CD4-positive, CD25-positive, alpha-beta regulatory T cell (primary cell): ENCODE measurements at places on chromosomes 5 and 9. TPM values are rescaled to one million over a fixed set of nuclear protein-coding genes. Genes with fewer than 3 reads are reported as not detected.

DNA sequence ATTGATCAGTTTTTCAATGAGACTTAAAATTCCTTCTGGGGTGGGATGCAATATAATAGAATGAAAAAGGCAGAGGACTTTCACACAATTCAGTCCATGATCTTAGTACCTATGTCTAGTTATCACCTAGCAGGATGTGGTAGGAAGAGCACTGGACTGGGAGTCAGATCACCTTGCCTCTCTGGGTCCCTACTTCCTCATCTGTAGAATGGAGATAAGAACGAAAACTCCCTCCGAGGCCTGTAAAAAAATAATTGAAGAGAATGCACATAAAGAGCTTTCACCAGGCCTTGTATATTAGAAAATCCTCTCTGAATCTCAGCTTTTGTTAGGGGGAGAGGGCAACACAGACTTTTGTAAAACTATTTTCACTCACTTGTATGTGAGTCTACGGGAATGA, 681 bp upstream of the TMEFF1 start:
- no peaks in the 10 kb centered on the region for H3K36me3 ChIP-seq
- no peak for DNase-seq
- H3K27me3 ChIP-seq, result peaks cover 27% of the 10 kb centered on the region
- no peak overlapping the region for H3K4me3 ChIP-seq

DNA sequence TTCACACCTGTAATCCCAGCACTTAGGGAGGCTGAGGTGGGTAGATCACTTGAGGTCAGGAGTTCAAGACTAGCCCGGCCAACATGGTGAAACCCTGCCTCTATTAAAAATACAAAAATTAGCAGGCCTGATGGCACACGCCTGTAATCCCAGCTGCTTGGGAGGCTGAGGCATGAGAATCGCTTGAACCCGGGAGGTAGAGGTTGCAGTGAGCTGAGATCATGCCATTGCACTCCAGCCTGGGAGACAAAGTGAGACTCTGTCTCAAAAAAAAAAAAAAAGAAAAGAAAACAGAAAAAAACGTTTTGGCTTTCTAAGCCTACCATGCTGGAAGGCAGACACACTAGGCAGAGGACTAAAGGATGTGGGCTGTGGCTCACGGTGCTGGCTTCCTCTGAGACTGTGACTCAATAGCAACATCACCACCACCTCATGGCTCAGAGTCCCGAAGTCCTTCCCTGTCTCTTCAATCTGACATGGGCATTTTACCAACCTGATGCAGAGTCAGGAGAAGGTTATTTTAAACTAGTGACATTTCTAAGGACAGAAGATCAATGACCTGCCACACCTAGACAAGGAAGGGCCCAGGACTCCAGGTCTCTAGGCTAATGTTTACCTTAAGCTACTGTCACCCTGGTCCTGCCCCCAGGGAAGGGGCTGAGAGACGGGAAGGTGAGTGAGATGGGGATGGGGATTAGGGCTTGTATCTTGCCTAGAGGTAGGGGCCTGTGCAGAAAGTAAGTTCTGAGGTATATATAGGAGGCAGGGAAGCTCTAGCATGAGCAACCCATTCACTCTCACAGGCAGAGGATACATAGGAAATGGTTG, 3.7 kb downstream of the ECSCR start:
- peak; percentile 67 for DNase-seq
- peaks cover 39% of the 10 kb centered on the region for H3K4me1 ChIP-seq
- peak overlapping the region; percentile 87 for H3K27ac ChIP-seq
- no peaks in the 10 kb centered on the region for H3K27me3 ChIP-seq

The RASGEF1C gene
- total RNA-seq, result not detected

DNA sequence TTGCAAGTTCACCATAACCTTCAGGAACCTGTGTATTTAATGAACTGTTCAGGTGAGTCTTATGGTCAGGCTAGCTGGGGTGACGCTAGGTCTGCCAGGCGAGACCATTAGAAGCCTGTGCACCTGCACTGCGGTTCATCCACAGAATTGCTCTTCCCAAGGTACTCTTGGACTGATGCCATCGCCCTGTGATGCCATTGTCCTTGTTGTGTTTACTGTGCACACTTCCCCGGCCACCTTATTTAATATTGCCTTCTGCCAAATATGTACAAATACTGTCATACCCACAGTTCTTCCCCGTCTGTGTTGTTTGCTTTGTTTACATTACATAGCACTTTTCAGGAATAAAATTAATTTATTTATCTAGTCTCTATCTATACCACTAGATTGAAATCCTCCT, 66.3 kb downstream of the RCL1 start:
- H3K4me1 ChIP-seq, result no peaks in the 10 kb centered on the region
- no peak overlapping the region for H3K4me3 ChIP-seq
- DNase-seq, result no peak
- peaks cover 26% of the 10 kb centered on the region for H3K36me3 ChIP-seq
- H3K27me3 ChIP-seq, result no peaks in the 10 kb centered on the region
- H3K27ac ChIP-seq, result no peak overlapping the region

GRCh38 chr9:87063871-87064270, 116.6 kb upstream of the GAS1 start:
- H3K27ac ChIP-seq, result no peak overlapping the region
- no peaks in the 10 kb centered on the region for H3K4me1 ChIP-seq
- no peaks in the 10 kb centered on the region for H3K27me3 ChIP-seq
- no peaks in the 10 kb centered on the region for H3K36me3 ChIP-seq
- no peak overlapping the region for H3K4me3 ChIP-seq
